Cerebellar nuclear complex (tissue), 1 donor: ENCODE measurements at places on chromosomes 13 and 19.

DNA sequence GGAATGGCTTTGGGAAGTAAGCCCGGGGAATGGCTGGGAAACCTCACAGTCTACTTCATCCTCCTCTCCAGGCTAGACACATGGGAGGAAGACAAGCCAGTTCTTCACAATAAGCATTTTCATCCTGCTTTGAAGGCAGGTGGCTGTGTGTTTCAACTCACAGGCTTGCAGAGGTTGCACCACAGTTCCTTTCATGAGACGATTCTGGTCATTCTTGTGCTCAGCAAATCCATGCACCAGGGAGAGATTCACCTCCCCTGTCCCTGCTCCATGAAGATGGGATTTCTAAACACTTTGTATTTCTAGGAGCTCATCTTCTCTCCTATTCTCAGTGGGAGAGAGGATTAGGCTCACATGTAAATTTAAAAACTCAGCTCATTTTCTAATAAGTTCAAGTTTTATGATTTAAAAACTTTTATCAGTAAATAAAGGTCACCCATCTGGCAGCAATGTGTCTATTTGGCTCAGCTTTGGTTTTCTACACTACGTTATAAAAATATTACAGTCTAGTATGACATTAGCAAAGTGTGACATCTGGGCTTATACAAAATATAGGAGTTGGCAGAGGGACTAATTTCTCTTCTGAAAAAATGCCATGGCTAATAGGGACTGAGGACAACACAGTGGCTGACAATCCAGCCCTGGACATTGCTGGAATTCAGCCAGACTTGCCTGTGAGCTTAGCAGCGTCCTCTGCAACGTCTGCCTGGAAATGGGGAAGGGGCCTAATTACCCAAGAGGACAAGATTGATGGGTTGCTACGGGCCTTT lies 283.2 kb upstream of the SLC10A2 start:
- DNase-seq: no peak

- DNase-seq: no peak
Measured at GRCh38 chr13:93118081-93118615, 108.5 kb upstream of the GPC6 start.

DNA sequence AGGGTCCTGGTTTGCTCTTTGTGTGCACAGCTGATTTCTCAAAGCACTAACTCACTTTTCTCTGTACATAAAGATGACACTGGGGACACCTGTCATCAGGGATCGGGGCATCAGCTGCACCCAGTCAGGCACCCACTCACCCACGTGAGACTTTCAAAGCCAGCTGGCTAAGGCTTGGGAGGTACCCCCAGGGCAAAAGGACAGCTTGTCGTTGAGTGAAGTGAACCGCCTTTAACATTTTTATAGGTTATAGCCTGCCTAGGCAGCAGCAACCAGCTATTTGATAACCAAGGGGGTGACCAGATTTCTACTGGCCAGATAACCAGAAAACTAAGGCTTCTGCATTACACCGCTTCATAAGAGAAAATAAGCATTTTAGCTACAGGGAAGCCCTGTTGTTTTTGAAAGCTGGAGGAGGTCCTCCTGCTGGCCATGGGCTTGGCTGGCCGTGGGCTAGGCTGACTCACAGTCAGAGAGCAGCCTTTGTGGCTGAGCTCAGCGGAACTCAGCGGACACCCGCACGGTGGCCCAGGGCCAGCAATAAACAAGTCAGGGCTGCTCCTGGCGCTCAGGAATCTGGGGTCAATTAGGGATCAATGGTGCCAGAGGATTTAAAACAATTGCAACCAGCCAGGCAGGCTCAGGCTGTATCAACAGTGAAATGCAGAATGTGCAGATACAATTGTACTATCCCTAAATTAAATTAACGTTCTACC lies 57.1 kb downstream of the ALOX5AP start:
- DNase-seq: peak; percentile 37

GRCh38 chr19:5480427-5480836 lies 25.2 kb downstream of the ZNRF4 start:
- no peak for DNase-seq

GRCh38 chr13:28043224-28043623 lies 54.7 kb upstream of the URAD start:
- no peak for DNase-seq

DNA sequence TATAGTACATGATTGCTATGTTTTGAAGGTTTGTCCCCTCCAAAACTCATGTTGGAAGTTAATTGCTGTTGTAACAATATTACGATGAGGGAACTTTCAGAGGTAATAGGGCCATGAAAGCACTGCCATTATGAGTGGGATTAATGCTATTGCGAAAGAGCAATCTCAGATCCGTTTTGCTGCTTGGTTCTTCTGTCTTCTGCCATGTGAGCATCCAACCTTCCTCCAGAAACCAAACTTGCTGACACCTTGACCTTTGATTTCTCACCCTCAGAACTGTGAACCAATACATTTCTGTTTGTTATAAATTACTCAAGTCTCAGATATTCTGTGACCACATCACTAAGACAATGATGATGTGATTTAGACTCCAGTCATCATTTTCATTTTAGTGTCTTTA lies 2590.9 kb downstream of the PCDH9 start:
- no peak for DNase-seq

- no peak for DNase-seq
Measured at GRCh38 chr13:46586751-46587514, 34.0 kb downstream of the LRCH1 start.

- DNase-seq: no peak
Measured at GRCh38 chr13:99432609-99433542, 68.4 kb upstream of the TM9SF2 start.

DNA sequence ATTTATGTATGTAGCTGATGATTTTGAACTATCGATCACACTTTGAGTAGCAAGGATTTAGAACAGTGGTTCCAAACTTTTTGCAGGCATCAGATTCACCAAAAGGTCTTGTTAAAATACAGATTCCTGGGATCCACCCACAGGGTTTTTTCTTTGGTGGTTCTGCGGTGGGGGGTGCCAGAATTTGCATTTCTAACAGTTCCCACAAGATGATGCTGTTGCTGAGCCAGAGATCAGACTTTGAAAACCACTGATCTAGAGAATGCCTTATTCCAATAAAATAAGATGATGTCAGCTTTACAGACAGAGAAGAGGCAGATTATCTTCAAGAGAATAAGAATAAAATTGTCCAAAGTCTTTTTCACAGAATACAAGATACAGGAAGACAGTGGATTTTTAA lies 80.9 kb upstream of the SHISA2 start:
- no peak for DNase-seq

DNA sequence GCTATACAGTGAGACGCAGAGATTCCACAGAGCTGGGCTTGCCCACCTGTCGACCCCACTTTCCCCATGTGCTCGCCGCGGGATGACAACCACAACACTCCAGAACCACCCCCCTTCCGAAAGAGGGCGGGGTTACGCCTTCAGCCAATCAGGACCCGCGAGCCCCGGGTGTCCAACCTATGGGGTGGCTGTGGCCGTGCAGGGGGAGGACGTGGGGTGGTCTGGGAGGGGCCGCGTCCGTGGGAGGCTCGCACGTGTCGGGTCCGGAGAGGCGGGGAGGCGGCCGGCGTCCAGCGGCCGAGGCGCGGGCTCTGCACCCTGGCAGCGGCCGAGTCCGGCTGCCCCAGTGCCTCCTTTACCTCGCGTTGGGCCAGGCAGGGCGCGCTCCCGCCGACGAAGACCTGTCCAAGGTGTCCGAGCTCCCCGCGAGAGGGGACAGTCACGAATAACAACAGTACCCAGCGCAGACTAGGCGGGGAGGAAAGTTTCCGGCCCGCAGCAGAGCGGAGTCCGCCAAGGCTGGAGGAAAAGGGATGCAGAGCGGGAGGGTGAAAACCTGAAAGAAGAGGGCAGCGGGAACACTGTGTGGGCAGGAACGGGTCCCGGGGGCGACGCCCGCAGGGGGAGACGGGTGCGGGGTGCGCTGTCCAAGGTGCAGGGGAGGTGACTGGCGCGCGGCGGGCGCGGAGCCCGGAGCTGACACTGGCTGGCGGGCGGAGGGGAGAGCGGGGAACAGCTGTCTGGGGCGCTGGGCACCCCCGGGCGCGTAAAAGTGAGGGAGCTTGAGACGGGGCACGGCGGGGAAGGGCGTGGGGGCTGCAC lies 911 bp downstream of the ENOX1 start:
- DNase-seq: peak; percentile 30

DNA sequence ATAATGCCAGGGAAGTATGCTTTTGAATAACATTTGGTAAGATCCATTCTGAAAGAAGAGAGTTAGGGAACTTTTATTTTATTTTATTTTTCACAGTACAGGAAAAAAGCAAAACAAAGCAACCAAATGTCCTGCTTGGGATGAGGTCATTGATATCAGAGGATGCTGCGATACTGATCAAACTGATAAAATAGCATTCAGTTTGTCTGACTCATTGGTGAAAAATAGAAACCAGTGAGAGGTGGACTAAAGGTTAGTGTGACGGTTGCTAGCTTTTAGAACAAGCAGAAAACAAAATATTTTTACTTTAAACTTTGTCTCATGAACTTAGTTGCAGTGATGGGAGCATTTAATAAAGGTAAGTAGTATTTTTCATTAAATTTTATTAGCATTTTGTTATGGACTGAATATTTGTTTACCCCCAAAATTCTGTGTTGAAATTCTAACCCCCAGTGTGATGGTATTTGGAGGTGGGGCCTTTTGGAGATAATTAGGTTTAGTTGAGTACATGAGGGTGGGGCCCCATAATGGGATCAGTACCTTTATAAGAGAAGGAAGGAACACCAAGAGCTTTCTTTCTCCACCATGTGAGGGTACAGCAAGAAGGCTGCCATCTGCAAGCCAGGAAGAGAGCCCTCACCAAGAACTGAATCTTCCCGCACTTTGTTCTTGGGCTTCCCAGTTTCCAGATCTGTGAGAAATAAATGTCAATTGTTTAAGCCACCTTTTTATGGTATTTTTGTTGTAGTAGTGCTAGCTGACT lies 37.3 kb downstream of the ITGBL1 start:
- no peak for DNase-seq

DNA sequence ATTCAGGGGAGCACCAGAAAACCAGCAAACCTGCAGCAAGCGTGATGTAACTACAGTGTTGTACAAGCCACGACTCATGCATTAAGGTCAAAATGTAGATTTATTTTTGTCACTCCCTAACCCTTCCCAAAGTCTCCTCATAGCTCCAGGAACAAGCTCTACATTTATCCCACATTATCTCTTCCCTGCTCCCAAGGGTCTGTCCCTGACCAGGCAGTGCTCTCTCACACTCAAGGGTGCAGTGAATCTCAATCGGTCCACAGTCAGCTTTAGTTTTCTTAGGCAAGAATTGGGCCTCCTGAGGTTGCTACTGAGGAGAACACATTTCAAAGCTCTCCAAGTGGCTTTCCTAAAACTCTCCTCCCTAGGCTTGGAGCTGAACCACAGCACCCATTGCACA lies 219.4 kb downstream of the NHLRC3 start:
- no peak for DNase-seq

DNA sequence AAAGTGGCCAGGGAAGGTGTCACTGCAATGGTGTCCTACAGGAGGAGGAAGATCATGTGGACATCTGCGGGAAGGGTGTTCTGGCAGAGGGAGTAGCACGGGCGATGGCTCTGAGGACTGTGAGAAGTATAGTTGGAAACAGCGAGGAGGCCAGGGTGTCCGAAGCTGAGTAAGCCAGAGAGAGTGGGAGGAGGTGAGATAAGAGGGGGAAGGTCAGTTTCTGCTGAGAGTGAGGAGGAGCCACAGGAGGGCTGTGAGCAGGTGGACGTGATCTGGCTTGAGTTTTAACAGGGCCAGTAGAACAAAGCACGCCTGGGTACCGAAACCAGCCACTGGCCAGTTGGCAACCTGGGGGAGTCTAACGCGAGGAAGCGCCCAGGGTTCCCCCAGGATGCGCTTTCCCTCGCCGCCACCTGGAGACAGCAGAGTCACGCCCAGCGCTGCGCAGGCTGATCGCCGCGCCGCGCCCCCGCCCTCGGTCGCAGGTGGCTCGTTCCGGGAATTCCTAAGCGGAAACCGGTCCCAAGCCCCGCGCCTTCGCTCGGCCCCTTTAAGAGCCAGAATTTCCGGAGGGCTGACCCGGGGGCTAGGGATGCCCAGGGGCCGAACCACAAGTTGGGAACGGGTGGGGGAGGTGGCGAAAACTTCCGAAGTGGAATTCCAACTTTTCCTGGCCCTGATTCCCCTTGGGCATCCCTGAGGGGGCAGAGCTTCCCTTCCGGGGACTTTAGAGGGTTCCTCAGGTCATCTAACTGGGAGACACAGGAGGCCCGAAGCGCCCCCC lies 1.1 kb upstream of the LSR start:
- DNase-seq: no peak

DNA sequence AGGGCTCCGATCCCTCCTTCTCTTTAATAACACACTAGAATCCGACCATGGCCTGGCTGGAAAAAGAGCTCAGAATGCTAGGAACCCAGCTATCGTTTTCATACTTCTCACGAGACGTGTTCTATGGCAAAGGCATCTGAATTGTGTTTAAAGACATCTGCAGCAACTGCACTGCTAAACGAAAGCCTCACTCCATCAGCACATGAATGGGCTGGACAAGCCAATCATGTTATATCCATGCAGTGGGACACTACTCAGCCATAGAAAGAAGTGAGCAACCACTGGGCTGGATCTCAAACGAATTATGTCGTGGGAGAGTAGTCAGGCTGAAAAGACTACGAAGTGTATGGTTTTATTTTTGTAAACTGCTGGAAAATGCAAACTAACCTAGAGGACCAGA lies 136.1 kb downstream of the COL4A1 start:
- no peak for DNase-seq

DNA sequence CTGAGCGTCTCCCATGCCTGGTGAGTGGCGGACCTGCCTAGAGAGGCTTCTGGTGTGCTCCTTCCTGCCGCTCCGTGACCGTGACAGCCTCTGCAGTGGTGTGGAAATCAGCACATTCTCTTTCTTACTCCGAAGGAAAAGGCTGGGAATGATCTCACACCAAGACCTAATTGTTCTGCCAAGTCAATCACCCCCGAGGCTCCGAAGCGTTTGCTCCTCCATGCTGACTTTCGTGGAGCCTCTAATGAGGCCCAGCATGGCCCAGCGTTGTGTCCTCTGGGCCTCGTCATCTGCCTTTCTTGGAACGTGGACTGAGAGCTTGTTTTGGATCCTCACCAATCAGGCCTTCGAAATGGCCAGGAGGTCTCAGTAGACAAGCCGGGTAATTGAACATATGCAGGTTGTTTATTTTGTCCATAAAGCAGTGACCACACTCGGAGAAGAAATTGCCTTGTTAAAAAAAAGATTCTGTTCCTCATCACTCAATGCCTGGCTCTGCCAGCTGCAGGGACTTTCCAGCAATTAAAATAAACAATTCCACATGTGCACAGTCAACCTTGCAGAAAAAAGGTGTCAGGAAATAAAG lies 107.1 kb downstream of the UBL3 start:
- DNase-seq: no peak

DNA sequence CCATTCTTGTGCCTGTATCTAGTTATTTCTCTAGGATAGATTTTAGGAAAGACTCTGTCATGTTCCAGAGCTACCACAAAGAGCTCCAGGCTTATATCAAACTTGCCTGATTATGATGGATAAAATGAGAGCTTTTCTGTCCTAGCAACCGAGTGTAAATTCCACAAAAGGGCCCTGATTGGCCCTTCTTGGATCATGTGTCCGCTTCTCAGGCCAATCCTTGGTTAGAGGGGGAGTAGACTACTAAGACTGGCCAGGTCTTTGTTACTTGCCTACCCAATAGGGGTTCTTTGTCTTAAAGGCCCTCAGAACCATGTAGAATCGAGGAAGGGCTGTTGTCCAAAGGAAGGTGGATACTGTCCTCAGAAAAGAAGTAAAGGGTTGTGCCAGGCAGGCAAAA lies 2.4 kb downstream of the DHX34 start:
- no peak for DNase-seq
